Upper lobe of right lung (tissue), 1 donor: ENCODE measurements at places on chromosomes 2 and 18.

GRCh38 chr18:34158881-34159690, 65.6 kb downstream of the NOL4 start:
- no peaks in the 10 kb centered on the region for H3K4me1 ChIP-seq
- H3K27ac ChIP-seq: no peak overlapping the region
- peaks cover 18% of the 10 kb centered on the region for H3K27me3 ChIP-seq
- peak; percentile 64 for DNase-seq
- H3K4me3 ChIP-seq: no peak overlapping the region
- H3K36me3 ChIP-seq: no peaks in the 10 kb centered on the region

- H3K36me3 ChIP-seq: peaks cover 31% of the 10 kb centered on the region
- DNase-seq: no peak
- no peaks in the 10 kb centered on the region for H3K27me3 ChIP-seq
- no peak overlapping the region for H3K27ac ChIP-seq
Observed at GRCh38 chr2:9370746-9371145, 52.6 kb downstream of the ITGB1BP1 start.

- no peaks in the 10 kb centered on the region for H3K36me3 ChIP-seq
- no peak for DNase-seq
- peak overlapping the region; percentile 72 for H3K4me3 ChIP-seq
- no peak overlapping the region for H3K27ac ChIP-seq
- H3K4me1 ChIP-seq: peaks cover 32% of the 10 kb centered on the region
Observed at GRCh38 chr2:202036601-202037037, 3.0 kb downstream of the FZD7 start.

- H3K4me3 ChIP-seq: no peak overlapping the region
- no peaks in the 10 kb centered on the region for H3K4me1 ChIP-seq
- no peak overlapping the region for H3K27ac ChIP-seq
Observed at GRCh38 chr2:4914551-4914950, 777.6 kb upstream of the SOX11 start.
